ENCODE measurements at places on chromosomes 7 and 10.

DNA sequence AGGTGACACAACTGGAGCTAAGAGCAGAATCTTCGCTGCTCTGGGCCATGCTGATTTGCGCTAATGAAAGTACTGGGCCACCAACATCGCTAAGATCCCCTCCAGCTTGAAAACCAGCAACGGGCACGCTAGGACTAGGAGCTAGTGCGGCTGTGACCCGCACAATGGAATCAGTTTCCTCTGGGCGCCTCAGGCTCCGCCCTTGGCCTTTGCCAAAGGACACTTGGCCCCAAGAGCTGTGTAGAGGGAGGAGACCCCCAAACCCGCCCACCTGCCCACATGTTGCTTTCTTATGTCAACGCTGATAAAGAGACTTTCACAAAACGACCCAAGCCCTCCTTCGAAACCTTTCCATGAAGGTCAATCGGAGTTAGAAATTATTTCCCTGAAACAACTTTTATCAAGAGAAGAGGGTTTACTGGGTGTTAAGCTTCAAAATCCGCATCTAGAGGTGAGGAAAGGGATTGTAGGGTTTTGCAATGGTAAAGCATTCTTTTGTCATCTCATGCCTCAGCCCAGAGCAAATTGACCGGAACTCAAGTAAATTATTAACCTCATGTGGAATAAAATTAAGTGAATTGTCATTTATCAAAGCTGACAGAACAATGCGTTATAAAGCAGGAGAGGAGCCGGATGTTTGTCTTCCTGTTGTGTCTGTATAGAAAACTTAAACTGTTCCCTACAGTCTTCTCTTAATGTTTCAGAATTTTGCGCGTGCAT lies 9.4 kb downstream of the ABCB5 start:
- no peak for DNase-seq

- no peak for DNase-seq
Observed at GRCh38 chr7:55310287-55311025, 54.7 kb upstream of the LANCL2 start.

DNA sequence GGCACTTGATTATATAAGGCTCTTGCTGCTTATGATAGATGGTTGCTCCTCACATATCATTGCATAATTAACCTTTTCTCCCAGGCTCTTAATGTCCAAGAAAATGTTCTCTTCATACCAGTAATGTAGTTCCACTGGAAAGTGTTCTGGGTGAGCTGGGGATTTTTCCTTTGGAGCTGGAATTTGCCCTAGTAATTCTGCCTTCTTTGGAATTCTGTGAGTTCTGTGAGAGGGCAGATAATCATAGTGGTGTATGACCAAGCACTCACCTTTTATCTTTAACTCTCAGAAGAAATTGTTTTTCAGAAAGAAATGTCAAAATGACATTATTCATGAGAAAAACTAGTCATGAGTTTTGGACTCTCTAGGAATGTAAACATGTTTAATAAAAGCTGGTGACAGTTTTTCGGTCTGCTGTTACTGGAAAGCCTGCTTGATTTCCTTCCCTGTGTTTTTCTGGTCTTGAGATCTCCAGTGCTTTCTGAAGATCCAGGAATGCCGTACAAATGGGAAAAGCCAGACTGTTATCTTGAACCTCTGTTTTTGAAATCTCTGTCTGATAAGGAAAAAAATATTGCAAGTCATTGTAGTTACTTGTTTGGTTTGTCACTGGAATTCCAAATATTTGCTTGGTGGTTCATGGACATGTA lies 148.3 kb upstream of the PRPS1L1 start:
- DNase-seq: no peak

DNA sequence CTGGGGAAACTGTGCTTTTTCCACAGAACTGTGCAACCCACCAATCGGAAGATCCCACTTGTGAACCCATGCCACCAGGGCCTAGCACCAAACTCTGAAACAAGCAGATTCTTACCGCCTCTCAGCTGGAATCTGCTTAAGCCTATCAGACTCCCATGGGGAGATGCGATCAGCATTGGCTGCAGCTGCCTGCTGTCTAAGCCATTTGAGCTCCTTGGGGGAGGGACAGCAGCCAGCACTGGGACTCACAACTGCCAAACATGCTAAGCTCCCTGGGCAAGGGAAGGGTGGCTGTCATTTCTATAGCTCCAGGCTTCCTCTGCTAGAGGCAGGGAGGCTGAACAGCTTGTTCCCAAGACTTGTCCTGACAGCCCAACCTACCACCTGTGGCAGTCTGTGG lies 283.8 kb downstream of the CDK14 start:
- DNase-seq: no peak

DNA sequence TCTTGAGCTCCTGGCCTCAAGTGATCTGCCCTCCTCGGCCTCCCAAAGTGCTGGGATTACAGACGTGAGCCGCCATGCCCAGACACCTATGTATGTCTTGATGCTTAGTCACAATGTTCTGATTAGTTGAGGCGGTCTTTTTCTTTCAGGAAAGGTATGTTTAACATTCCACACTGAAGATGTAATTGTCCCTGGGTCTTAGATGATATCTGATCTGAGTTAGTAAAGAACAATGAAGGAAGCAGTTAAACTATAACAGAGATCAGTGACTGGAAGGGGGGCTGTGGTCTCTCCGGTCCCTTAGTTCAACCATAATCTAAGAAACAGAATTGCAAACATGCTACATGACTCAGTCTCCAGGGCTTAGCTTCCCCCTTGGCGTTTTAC lies 31.5 kb upstream of the SH2D4B start:
- DNase-seq: no peak
